ENCODE measurements at places on chromosomes 16 and 17.

- H3K27ac ChIP-seq, result no peak overlapping the region
- H3K36me3 ChIP-seq, result peaks cover 8% of the 10 kb centered on the region
- peaks cover 54% of the 10 kb centered on the region for H3K4me1 ChIP-seq
- no peak for DNase-seq
Measured at GRCh38 chr17:61461586-61461966, 9.4 kb downstream of the TBX4 start.

GRCh38 chr16:85449191-85449884 is 163.8 kb upstream of the GSE1 start:
- no peak overlapping the region for H3K4me3 ChIP-seq
- no peaks in the 10 kb centered on the region for H3K27me3 ChIP-seq
- H3K4me1 ChIP-seq, result peaks cover 82% of the 10 kb centered on the region
- no peaks in the 10 kb centered on the region for H3K36me3 ChIP-seq

DNA sequence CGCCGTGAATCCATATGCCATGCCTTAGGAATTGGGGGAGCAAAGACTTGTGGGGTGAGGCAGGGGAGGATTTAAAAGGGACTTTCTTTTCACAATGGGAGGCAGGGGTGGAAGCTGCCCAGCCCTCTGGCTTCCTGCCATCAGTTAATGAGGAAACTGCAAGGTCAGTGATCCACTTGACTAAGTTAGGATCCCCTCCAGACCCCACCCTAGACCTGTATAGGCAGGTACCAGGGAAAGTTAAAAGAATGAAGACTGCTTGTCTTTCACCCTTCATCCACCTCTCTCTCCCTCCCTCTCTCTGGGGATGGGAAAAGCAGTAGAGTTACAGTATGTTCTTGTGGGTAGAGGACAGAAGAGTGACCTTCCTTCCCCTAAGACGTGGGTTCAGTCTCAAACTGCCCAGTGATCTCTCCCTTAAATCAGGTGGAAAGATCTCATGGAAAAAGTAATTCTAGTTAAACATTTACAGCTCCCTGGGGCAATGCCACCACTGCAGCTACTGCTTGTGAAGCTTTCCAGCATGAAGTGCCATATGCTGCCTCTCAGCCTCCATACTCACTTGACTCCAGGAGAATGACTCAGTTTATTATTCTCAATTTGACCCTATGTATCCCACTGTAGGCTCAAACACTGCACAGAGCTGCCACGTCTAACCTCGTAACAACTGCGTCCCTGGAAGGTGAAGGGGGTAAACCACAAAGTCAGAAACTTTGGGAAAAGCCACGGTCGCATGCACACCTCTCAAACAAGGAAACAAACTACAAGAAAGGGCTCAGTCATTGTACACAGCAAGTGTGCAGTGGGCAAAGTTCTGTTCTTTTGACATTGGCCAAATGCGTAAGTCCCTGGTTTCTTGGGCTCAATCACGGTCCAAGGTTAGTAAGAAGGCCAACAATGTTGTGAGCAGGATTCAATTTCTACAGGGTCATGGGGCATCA is 1.2 kb downstream of the COA3 start:
- H3K27me3 ChIP-seq, result no peaks in the 10 kb centered on the region
- peak overlapping the region; percentile 93 for H3K4me3 ChIP-seq
- H3K27ac ChIP-seq, result no peak overlapping the region
- peaks cover 27% of the 10 kb centered on the region for H3K36me3 ChIP-seq

DNA sequence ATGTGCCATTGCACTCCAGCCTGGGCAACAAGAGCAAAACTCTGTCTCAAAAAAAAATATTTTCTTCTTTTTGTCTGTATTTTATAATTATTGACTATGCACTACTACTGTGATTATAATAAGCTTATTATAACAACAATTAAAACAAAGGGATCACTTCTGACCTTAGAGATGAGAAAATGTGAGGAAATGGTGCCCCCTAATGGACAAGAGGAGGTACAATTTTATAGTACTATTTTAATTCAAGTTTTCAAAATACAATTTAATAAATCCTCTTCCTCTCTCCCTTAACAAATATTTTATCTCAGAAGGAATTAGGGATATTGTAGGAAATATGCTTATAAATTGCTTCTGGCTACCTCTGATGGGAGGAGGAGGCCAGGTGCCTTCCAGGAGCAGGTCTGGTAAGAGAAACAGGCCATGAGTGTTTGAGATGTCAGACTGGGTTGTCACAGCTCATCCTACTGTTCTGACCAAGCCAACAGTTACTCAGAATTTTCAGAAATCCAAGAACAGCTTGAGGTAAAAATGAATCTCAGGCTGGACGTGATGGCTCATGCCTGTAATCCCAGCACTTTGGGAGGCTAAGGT is 14.0 kb downstream of the VPS53 start:
- H3K4me1 ChIP-seq, result no peaks in the 10 kb centered on the region
- H3K27me3 ChIP-seq, result no peaks in the 10 kb centered on the region
- DNase-seq, result peak; percentile 40
- no peak overlapping the region for H3K27ac ChIP-seq

DNA sequence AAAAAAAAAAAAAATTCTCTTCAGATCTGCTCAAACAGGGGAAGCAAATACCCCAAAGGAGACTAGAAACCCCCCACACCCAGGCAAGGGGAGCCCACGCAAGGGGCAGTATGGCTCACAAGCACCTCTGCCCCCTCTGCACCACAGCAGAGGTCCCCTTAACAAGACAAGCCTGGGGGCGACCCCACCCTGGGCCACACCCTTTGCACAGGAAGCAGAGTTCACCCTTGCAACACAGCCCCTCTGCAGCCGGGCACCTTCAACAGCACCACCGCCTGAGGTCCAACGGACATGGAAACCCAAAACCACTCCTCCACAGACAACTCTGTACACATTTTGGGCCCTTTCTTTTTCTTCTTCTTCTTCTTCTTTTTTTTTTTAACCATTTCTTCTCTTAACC is 12.8 kb downstream of the AXIN1 start:
- H3K36me3 ChIP-seq, result no peaks in the 10 kb centered on the region
- DNase-seq, result no peak
- H3K27me3 ChIP-seq, result no peaks in the 10 kb centered on the region
- no peak overlapping the region for H3K4me3 ChIP-seq

GRCh38 chr17:83138820-83139219 is 59.4 kb downstream of the METRNL start:
- peaks cover 7% of the 10 kb centered on the region for H3K27me3 ChIP-seq
- H3K4me1 ChIP-seq, result peaks cover 2% of the 10 kb centered on the region
- no peaks in the 10 kb centered on the region for H3K36me3 ChIP-seq
- no peak overlapping the region for H3K27ac ChIP-seq

- H3K27ac ChIP-seq, result peak overlapping the region; percentile 76
- H3K4me3 ChIP-seq, result no peak overlapping the region
- peaks cover 16% of the 10 kb centered on the region for H3K27me3 ChIP-seq
- H3K36me3 ChIP-seq, result peaks cover 3% of the 10 kb centered on the region
Measured at GRCh38 chr17:82385559-82386254, 14.1 kb downstream of the UTS2R start.
